IMR-90 (cell line): ENCODE measurements at places on chromosomes 7 and 10.

DNA sequence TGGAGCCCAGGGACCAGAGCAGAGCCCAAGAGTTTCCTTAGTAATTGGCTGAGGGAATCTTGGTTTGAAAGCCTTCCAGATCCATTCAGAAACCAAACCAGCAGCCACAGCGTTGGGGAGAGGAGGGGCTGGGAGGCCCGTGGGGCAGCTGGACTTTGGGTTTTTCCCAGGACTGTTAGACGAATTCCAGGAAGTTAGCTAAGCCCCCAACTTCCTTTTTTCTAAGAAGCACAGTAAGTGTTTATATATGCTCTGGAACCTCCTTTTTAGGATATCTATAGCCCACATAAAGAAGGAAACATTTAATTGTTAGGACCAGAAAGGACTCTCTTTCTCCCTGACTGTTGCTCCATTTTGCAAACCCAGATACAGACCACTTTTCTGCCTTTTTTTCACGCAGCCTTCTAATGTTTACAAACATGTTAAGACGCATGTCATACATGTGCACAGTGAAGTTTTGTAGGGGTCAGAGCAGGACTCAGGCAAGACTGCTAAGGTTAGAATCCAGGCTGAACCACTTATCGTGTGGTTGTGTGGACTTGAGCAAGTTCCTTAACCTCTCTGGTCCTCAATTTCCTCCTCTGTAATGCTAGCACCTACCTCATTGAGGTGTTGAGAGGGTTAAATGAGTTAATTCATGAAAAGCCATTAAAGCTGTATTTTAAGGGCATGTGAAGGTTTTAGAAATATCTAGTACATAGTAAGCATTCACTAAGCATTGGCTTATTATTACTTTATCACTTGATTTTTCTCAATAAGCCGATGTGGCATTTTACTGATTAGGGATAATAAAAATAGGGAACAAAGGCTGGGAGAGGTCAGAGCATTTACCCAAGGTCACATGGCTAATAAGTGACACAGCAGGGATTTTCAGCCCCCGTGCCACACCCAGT is 42.4 kb downstream of the TBATA start:
- peak; percentile 72 for DNase-seq

DNA sequence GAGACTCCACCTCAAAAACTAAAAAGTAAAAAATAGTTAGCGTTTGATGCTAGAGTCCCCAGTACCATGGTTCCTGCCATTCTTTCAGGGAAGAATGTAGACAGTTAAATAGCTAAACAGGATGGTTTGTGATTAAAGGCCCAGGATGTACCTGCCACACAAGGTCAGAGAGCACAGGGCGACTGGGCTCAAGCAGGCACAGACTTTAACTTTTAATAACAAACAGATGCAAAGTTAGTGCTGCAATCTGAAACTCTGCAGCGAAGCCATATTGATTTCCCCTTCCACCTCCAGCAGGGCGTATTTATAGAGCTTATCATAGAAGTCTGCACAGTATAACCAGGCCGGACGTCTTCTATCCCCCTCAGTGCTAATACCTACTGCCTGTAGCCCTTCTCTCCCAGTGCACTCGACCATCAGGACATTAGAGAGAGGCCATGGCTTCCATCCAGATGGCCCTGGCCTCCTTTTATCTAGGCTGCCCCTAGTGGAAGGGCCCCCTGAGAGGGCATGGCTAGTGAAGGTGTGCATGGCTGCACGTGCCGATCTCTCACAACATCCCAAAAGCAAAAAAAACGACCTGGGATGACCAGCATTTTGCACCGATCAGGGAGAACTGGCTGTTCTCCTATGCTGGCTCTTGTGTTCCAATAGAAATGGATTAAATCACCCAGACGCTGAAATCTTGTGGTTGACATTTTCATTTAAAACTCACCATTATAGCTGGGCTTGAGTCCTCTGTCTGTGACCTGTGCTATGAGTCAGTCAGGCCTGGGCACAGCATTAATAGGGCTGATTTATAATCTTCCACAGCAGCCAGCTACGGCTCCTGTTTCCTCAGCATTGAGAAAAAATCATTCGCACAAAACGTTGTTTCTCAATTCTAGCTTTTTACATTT is 7.6 kb upstream of the BAG3 start:
- DNase-seq: no peak

GRCh38 chr7:68691261-68692216 is 906.7 kb upstream of the AUTS2 start:
- DNase-seq: peak; percentile 90

DNA sequence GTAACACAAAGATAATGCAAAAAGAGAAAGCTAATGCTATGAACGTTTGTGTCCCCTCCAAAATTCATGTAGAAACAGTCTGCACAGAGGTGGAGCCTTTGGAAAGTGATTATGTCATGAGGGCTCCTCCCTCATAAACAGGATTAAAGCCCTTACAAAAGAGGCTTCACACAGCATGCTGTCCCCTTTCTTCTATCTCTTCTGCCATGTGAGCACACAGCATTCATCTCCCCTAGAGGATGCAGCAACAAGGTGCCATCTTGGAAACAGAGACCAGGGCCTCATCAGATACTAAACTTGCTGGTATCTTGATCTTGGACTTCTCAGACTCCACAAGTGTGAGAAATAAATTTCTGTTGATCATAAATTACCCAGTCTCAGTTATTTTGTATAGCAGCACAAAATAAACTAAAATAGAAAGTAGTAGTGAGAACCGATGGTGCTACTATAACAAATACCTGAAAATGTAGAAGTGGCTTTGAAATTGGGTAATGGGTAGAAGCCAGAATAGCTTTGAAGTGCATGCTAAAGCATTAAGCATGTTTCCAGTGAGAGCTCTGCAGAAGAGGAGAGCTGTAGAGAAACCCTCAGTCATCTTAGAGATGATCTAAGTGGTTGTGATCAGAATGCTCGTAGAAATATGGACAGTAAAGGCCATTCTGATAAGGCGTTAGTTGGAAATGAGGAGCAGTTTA is 108.7 kb downstream of the DNAJC1 start:
- no peak for DNase-seq

DNA sequence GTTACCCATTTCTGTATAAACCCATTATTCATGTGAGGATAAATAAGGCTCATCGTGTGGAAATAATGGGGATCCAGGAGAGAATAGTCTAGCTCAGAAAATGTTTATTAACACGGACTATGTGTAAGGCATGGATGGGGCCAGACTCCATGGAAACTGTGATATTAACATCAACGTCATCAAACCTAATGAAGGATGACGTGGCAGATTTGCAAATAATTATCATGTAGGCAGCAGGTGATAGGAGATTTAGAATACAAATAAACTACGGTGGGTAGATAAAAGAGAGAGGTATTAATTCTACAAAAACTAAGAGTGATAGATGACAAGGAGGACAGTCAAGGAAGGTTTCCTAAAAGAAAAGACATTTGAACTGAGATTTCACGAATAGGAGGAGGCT is 592.2 kb downstream of the REEP3 start:
- DNase-seq: no peak

DNA sequence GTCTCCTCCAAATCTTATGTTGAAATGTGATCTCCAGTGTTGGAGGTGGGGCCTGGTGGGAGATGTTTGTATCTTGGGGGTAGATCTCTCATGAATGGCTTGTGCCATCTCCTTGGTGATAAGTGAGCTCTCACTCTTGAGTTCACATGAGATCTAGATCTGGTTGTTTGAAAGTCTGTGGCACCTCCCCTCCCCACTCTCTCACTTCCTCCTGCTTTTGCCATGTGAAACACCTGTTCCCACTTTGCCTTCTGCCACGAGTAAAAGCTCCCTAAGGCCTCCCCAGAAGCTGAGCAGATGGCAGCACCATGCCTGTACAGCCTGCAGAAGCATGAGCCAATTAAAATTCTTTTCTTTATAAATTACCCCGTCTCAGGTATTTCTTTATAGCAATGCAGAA is 23.5 kb downstream of the TMEM229A start:
- no peak for DNase-seq

GRCh38 chr10:6171881-6172695 is 30.6 kb upstream of the PFKFB3 start:
- DNase-seq: peak; percentile 96

GRCh38 chr10:58950618-58951017 is 225.8 kb upstream of the PHYHIPL start:
- peak; percentile 18 for DNase-seq

- DNase-seq: peak; percentile 53
These were observed 61.5 kb downstream of the HBP1 start for GRCh38 chr7:107230334-107230733.

DNA sequence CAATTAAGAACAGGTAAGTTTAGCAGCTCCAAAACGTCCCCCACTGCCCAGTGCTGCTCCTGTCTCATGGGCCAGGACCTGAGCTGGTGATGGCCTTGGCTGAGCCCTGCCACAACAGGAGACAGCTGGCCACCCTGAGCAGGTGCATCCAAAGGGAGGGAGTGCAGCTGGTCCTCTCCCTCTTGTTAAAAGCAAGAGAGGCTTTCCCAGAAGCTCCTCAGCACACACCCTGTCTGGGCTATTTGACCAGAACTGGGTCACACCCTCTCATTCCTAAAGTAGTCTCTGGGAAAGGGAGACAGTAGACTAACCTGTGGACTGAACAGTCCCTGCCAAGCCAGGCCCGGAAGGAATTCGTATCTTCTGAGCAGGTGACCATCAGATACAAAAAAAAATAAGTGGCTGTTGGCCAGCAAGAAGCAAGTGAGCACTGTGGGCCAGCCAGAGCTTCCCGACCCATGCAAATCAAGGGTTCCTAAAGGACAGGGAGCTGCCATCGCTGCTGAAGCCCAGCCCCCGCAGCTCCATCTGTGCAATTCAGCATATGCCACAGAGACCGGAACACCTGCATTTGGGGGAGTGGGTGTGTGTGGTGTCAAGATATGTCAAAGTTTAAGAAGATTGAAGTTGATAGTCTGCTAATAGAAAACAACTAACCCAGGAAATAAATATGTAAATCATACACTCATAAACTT is 2.1 kb upstream of the TMEM72 start:
- DNase-seq: no peak

DNA sequence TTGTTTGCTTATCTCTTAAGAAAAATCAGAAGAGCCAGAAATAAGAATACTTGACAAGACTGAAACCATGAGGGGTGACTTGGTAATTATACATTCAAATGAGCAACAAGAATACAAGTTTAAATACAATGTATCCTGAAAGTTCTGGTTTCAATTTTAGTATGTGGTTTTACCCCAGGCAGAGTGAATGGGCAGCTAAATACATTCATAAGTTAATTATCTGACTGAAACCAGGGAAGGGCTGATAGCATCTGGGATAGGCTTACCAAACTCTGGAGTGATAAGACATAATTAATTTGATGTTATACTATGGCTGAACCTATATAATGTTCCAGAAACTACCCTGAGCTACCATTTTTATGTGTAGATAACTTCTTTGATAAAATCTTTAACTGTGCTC is 252.2 kb upstream of the PLXNA4 start:
- DNase-seq: no peak

DNA sequence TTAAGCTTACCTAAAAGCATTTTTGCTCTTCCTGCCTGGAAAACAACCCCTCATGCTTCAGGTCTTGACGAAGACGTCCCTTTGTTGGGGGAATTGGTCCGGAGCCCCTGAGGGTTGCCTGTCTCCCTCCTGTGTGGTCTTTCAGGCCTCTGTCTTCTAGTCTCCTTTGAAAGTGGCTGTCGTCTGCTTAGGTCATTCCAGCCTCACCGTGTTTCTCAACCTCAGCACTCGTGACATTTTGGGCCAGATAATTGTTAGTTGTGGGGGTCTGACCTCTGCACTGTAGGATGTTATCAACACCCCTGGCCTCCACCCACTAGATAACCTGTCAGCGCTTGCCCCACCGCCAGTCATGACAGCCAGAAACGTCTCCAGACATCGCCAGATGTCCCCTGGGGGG is 219.1 kb downstream of the TCF7L2 start:
- no peak for DNase-seq

DNA sequence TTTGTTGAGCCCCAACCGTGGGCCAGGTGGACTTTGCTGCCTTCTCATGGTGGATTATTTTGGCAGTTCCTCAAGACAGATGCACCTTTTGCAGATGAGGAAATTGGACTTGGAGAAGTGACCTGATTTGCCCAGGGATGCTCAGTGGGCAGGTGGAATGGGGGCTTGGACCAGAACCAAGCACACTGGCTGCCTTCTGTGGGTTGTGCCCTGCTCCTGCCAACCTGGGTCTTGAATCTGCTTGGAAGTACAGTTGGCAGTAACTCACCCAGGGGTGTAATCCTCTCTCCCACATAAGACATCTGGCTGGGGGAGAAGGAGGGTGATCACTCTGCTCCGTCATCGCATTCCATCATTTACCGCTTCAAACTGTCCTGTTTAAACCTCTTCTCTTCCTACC is 110.5 kb upstream of the GPR26 start:
- DNase-seq: no peak

GRCh38 chr7:305410-306151 is 15.6 kb downstream of the FOXL3 start:
- DNase-seq: no peak

GRCh38 chr10:129079705-129080104 is 387.3 kb upstream of the MGMT start:
- DNase-seq: no peak

DNA sequence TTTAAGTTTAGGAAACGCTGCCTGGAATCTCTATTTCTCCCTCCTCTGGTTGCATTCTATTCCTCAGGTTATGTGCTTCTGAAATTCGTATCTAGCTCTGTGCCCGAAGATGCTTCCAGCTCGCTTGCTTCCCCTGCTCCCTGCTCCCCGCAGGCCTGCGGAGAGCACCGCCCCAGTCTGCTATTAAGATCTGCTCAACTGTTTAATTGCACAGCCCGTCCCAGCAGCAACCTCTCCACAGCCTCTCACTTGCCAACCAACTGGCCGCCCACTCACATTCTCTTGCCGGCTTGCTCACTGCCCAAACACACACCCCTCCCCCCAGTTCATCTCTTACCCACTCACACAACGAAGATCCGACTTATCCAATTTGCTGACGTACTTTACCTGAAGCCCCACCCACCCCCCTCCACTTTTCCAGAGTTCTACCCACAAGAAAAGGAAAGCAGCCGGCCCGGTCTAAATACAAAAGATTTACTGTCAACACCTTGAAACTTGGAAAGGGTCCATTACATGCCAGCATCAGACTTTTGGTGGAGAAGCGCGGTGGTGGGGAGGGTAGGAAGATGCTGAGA is 167.3 kb upstream of the KLF14 start:
- peak; percentile 97 for DNase-seq

GRCh38 chr10:99394256-99394655 is 36.2 kb downstream of the GOT1 start:
- no peak for DNase-seq

- DNase-seq: no peak
These were observed 15.6 kb upstream of the CHST3 start for GRCh38 chr10:71948496-71949067.

- no peak for DNase-seq
These were observed 34.7 kb downstream of the DRGX start for GRCh38 chr10:49361178-49361554.

DNA sequence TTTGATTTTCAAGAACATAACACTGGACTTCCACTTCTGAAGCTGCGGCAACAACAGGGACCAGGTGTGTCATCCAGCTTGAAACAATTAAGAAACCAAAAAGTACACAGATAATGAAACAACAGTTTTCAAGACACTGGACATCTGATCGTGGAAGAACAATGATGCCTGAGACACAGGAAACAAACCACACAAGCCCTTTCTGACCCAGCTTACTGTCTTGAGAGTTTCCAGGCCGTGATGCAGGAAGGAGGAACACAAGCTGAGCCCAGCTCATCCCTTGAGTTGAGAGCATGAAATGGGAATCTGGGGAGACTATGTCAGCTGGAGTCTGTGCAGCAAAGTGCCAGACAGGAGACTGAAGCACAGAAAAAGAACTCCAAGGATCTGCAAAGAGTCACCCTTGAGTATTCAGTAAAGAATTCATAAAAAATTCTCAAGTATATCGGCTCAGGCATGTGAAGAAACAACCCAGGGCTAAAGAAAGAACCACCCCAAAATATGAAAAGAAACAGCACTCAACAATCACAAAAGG is 91.6 kb downstream of the RNF32 start:
- DNase-seq: peak; percentile 47

- no peak for DNase-seq
These were observed 49.4 kb downstream of the TEX36 start for GRCh38 chr10:125633517-125633999.
